ENCODE measurements at places on chromosomes 1 and 21. TPM values are rescaled to one million over a fixed set of nuclear protein-coding genes. Genes with fewer than 3 reads are reported as not detected.

RGS1 gene
- 1.3 TPM for total RNA-seq

DNA sequence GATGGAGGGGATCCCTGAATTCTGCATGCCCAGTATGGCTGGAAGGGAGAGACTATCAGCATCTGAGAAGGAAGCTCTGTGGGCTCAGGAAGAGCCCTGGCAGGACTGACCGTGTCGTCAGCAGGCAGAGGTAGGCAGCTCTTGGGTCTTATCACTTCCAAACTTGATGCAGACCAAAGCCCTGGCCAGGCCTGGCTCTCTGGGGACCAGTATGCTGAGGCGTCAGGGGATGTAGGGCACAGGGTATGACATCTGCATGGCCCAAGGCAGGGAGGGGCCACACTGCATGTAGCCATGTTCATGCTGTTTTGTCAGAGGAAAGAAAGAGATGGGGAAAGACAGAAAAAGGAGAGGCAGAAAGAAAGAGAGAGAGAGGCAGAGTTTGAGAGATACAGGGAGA is 6.3 kb downstream of the FGR start:
- DNase-seq = no peak

DNA sequence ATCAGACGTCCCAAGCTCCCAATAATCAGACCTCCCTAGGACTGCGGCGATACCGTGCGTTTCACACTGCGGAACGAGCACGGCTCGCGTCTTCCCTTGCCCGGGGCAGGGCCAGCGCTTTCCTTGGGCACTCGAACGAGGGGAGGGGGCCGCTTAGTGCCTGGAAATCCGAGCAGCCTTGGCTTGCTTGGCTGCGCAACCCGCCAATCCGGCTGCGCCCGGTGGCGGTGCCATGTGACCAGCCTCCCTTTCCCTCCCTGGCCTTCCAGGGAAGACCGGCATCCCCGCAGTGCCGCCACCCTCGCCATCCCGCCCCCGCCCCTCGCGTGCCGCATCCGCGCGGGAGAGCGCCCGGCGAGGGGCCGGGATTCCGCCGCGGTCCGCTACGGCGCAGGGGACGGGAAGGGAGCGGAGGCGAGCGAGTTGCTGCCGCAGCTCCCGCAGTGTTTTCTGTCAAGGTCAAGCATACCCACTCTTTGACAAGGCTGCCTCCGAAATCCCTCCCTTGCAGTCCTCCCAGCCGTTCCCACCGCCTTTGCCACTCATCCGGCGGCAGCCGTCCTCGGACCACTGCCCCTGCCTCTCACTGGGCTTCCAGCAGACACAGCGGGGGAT is 8.3 kb upstream of the RNF19B start:
- DNase-seq = peak; percentile 47

DNA sequence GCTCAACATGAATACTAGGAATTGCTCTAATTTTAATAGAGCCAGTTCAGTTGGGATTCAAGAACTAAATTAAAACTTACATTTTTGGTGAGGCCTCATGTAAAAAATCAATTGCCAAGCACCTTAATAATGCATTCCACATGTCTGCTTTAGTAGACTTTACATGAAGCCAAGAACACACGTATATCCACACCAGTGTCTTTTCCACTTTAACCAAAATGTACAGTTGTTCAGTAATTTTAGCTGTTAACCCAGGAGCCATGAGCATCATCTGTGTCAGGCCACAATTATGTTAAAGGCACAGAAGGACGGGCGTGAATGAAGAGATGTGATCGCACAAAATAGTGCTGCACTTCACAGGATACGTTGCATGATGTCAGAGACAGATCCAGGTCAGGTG is 136.7 kb downstream of the TLR5 start:
- DNase-seq = no peak

DNA sequence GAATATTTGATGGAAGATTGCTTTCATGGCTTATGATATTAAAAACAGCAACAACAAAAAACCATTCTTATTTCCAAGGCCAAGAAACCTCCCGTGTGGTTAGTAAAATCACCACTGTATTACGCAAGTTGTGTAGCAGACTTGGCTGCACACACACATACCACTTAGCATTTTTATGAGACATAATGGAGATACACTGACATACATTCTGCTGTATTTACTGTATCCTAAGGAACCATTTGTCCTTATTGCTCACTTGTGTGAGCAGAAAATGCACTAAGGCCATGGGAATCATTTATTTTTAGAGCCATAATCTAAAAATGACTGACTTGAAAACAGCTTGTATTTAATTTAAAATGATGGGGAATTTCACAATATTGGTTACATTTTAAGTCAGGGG is 584 bp upstream of the C1orf141 start:
- no peak for DNase-seq

DNA sequence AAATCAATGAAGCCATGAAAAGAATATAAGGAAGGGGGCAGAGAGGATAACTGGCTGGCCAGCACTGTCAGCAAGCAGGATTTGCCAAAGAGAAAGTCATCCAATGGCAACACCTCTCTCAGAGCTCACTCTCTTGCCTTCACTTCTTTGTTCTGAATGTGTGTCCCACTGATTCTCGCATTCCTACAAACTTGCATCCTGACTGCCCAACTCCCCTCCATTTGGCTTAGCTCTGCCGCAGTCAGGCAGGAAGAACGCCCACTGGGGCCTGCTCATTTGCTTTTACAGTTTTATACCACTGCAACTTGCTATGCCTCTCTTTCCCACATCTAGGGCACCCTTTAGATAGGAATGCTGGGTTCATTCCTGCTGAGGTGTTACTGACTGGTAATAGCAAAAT is 364.2 kb upstream of the ST6GALNAC5 start:
- no peak for DNase-seq

UTS2 gene
- not detected for total RNA-seq

DNA sequence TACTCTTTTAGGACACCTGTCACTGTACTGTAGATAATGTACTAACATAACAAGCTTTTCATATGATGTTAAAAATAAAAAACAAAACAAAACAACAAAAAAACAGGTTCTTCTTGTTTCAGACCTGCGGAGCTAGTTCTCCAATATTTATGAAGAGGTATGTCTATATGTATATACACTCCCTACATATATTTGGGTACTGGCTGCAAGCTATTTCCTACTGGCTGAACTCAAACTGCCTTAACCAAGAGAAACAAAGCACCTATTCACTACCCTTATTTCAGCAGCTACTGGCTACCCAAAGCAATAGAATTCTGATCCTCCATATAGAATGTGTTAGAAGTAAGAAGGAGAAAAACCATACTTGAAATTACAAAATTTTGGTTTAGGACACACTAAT is 73.5 kb downstream of the ABL2 start:
- DNase-seq = no peak

DNA sequence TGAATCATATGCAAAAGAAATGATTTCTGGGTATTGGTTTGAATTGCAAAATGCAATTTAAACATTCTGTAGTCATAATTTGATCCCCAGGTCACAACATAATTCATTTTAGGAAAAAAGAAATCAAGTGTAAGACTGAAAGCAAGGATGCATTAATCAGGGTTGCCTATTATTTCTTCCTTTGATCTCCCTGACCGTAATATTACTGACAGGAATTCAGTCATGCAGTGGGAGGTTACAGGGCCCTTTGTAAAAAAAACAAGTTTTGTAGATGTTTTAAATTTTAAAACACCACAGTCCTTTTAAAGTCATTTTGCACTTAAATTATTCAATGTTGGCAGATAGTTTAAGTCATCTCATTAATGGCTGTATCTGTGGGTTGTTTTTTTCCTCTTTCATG is 263.0 kb upstream of the NCAM2 start:
- no peak for DNase-seq

- peak; percentile 56 for DNase-seq
Measured at GRCh38 chr1:114081437-114082303, 72.0 kb downstream of the SYT6 start.

DNA sequence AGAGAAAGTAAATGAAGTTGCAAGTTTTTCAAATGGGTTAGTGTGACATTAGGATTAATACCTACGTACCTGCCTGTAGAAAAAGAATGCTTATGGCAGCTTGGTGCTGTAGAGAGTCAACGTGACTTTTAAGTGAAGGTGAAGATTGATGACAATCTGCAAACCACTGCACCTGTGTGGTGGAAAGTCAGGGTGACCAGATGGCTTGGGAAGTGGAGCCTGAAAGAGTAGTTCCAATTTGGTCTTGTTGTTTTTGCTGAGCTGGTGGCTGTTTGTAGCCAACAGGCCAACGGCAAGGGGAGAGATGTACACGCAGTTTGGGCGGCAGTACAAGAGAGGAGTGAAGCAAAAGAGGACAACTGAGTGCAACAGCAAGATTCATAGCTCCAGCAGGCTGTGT is 78.1 kb upstream of the JAK1 start:
- no peak for DNase-seq

- no peak for DNase-seq
Measured at GRCh38 chr1:192545896-192546521, 29.6 kb upstream of the RGS1 start.

- peak; percentile 45 for DNase-seq
Measured at GRCh38 chr21:44836666-44837471, 19.0 kb upstream of the SUMO3 start.

DNA sequence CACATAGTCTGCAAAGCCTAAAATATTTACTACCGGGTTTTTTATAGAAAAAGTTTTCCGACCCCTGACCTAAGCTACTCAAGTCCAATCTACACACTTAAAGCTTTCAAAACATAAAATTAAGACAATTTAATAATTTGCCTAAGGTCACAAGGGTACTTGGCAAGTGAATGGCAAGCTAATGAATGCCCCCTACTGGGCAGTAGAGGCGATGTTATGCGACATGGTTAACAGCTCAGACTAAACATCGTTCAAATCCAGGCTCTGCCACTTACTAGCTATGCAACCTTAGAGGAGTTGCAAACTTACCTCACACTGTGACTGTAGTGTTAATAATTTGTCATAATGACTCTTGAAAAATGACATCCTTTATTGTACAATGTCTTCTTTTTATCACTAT is 317.2 kb upstream of the NFIA start:
- no peak for DNase-seq

DNA sequence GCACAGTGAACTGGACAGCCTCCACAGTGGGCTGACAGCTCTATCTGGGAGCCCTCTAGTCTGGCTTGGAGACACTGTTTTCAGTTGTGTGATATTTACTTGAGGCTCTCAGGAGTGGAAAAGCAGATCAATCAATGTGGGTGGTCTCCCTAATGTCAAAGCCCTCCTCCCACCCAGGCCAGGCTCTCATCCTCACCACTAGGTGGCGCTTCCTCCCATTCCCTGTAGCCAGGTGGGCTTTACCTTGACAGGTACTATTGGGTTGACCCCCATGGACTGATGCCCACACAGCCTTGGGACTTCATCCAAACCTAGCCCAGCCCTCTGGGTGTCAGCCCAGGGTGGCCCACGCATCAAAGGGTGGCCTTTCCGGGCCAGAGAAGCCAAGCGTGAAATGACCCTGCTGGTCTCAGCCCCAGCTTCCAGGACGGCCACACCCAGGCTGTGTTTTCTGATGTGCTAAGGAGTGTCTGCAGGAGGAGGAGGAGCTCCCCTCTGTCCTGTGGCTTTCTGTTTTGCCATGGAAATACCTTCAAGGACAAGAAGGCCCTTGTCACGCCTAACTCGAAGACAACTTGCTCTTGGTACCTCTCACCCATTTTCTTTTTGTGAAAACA is 54.0 kb downstream of the CLIC6 start:
- DNase-seq = no peak

DNA sequence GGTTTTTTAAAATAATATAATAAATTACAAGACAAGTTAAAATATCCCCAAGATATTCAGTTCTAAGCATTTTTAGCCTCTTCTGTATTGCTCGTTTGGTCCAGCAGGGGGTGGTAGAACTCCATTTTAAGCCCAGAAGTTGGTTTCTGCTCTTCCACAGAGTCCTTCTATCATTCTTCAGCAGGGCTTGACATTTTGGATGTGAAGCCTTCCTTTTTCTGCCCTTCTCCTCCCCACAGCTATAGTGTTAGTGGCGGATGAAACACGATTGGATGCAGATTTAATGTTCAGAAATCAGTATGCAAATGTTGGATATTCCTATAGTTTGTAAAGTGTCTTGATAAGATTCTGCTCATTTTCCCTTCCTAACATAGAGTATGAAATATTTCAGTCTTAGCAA is 1.4 kb downstream of the NCAM2 start:
- no peak for DNase-seq

DNA sequence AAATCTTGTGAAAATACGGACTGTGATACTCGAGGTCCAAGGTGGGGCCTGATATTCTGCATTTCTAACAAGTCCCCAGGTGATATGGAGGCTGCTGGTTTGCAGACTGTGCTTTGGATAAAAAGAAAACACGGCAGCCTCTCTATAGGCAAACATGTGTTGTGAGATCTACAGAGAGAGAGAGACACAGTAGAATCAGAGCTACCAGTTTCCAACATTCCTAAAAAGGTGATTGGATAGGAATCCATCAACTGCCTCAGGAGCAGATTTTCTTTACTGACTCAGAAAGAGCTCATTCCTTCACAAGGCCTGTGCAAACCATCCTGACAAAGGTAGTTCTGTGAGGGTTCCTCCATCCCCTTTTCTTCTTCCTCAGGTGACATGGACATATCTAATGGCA is 651.6 kb upstream of the CAMK1G start:
- no peak for DNase-seq

TDRD5 gene
- not detected for total RNA-seq

SLX9 gene
- 30.1 TPM for total RNA-seq

DNA sequence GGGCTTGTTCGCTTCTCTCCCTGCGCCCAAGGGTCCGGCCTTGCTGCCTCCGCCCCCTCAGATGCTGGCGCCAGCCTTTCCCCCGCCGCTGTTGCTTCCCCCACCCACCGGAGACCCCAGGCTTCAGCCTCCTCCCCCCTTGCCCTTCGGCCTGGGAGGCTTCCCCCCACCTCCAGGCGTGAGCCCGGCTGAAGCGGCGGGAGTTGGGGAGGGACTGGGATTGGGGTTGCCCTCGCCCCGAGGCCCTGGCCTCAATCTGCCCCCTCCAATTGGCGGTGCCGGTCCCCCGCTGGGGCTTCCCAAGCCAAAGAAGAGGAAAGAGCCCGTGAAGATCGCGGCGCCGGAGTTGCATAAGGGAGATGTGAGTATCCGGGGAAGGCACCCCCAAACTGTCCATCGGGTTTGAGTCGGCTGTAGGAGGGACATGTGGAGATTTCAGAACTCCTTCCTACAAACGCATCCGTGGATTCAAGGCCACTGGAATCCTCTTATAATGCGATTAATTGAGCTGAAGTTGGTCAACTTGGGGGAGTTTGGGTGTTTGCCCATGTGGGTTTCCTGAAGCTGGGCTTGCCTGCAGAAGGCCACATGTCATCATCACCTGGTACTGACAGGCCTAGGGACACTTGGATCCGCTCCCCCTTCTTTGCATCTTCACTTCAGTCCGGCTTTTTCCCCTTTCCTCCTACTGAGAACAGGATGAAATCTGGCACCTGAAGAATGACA is 707 bp downstream of the PRCC start:
- DNase-seq = peak; percentile 30

RNU1-2 gene
- total RNA-seq = 4,558 TPM

PLA2G2F gene
- total RNA-seq = not detected

All from psoas muscle (tissue), 8 donors.